ENCODE measurements at places on chromosomes 1 and 21.

GRCh38 chr1:39908534-39908933 is 6.8 kb upstream of the MYCL start:
- no peak for DNase-seq

DNA sequence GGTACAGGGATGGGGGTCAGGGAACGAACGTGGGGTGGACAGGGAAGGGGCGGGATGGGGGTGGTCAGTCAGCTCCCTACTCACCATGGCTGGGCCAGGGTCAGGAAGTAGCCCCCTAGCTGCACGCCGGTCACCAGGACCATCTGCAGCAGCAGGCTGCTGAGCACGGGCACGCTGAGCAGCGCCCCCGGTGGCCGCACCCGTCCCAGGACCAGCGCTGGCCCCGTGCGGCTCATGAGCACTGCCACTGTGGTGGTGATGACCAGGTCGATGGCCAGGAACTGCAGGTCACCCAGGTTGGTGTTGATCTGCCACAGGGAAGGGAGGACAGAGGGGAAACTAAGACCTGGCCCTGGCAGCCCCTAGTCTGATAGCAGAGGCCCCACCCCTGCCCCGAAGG is 6.5 kb upstream of the MFAP2 start:
- DNase-seq = no peak

- DNase-seq = peak; percentile 70
Observed at GRCh38 chr1:15152318-15153183, 996 bp upstream of the TMEM51 start.

- no peak for DNase-seq
Observed at GRCh38 chr1:56139836-56140235, 439.5 kb downstream of the PLPP3 start.

DNA sequence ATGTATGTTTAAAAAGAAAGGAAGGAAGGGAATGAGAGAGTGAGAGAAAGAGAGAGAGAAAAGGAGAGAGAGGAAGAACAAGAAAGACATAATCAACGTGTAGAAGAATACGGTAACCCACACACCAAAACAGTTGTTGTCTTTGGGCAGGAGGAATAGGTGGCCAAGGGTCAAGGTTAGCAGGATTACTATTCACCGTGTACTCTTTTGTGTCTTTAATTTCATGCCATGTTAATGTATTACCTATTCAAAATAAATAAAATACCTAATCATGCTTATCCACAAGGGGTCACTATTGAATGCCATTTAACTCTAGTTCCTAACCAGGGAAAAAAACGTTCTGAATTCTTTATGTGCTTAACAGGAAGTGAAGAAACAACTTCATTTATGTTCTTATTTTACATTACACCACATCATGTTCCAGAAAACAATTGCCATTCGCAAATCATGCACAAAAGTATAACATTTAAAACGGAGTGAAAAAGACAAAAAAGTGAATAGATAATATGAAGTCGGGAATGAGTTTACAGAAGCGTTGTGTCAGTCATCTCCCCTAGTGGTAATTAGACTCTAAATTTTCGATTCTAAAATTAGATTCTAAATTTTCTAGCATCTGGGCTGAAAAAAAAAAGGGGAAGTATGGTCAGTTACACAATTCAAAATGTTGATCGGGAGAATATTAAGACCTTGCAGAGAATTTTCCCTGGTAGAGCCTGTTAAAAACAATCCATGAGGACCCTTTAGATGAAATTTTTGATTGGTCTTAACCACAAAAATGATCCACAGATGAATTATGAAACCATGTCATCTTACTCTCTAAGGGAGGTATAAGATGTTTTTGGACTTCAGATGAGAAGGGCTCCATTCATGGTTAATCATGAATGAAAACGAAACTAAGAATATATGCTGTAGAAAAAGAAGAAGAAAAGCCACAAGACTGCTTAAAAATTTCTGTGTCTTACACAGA is 700 bp upstream of the KMO start:
- DNase-seq = no peak
